Activated T-cell treated with anti-CD3 and anti-CD28 coated beads, Interleukin-2, amount 50 U/mL, for 72 hours (primary cell): ENCODE measurements at places on chromosomes 11 and 22. TPM values are rescaled to one million over a fixed set of nuclear protein-coding genes. Genes with fewer than 3 reads are reported as not detected.
A peak's percentile ranks its signal among the peaks of the same experiment; 100 is the strongest.

The TBX10 gene
- total RNA-seq, result not detected

The STIM1 gene
- 129 TPM for total RNA-seq

DNA sequence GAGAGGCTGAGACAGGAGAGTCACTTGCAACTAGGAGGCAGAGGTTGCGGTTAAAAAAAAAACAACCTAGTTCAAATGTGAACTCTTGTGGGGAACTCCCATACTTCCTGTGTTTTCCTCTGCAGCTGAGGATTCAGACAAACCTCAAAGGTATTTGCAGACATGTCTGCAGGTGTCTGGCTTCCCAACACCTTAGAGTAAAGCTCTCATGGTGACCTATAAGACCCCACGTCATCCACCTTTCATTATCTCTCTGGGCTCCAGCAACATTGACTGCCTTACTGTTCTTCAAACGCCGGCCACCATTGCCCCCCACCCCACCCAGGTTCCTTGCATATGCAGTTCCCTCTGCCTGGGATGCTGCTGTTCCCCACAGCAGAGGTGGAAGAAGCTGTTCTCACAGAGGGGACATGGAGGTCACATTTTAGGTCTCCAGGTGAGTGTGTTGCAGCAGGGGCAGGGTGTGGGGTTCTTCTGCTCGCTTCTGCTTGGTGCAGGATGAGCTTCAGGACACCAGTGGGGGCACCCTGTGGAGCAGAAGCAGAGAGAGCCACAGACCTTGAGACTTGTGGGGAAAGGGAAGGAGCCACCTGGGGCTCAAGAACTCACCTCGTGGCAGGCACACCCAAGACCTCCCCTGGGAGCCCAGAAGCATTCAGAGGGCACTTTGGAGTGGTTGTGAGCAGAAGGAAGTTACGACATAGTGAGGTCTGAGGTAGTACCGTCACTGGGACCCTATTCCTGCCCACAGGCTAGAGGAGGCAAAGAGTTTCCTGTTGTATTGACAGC, 203.2 kb downstream of the CSNK2A3 start:
- H3K27ac ChIP-seq, result peak overlapping the region; percentile 36
- H3K4me1 ChIP-seq, result peaks cover 38% of the 10 kb centered on the region
- peaks cover 2% of the 10 kb centered on the region for H3K36me3 ChIP-seq
- H3K27me3 ChIP-seq, result no peaks in the 10 kb centered on the region
- DNase-seq, result no peak

GRCh38 chr11:107740271-107740670, 28.4 kb upstream of the SLN start:
- no peak overlapping the region for H3K4me3 ChIP-seq
- no peak overlapping the region for H3K27ac ChIP-seq
- H3K27me3 ChIP-seq, result peaks cover 45% of the 10 kb centered on the region
- H3K36me3 ChIP-seq, result no peaks in the 10 kb centered on the region

- H3K27ac ChIP-seq, result no peak overlapping the region
- H3K4me1 ChIP-seq, result no peaks in the 10 kb centered on the region
- no peak overlapping the region for H3K4me3 ChIP-seq
- DNase-seq, result no peak
- no peaks in the 10 kb centered on the region for H3K36me3 ChIP-seq
- H3K27me3 ChIP-seq, result peaks cover 35% of the 10 kb centered on the region
These were observed 9.1 kb downstream of the SLN start for GRCh38 chr11:107702723-107703122.

- H3K4me1 ChIP-seq, result peaks cover 34% of the 10 kb centered on the region
- no peaks in the 10 kb centered on the region for H3K36me3 ChIP-seq
- H3K27ac ChIP-seq, result no peak overlapping the region
These were observed 33.0 kb upstream of the PLET1 start for GRCh38 chr11:112293614-112294013.

DNA sequence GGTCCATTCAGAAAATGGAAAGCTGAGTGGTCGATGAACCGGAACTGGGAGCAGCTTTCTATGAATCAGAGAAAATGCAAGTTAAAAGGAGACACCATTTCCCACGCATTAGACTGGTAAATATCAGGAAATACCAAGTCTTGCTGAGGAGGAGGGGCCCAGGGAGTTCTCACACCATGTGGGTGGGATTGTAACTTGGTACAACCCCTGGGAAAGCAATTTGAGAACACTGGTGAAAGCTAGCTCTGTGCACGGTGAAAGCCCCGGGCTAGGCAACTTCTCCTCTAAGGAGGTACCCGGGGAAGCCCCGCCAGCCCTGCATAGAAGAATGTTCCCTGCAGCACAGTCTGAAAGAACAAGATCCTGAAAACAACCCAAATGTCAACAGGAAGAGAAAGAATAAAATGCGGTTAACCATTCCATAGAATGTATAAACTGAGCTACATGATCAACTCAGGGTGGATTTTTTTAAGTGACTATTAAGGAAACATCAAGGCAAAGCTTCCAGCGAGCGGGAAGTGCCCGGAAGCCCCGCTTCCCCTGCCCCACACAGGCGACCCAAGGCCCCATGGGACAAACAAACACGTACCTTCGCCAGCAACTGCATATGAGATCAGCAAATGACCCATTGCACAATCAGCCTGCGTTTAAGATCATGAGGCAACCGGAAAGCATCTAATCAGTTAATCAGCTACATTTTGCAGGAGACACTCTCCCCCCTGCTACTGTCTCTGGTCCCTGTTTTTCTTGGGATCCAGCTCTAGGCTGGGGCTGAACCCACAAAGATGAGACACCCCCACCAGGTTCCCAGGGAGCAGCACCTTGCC, 11.3 kb downstream of the SHANK2 start:
- H3K4me1 ChIP-seq, result no peaks in the 10 kb centered on the region
- H3K27me3 ChIP-seq, result peaks cover 7% of the 10 kb centered on the region

DNA sequence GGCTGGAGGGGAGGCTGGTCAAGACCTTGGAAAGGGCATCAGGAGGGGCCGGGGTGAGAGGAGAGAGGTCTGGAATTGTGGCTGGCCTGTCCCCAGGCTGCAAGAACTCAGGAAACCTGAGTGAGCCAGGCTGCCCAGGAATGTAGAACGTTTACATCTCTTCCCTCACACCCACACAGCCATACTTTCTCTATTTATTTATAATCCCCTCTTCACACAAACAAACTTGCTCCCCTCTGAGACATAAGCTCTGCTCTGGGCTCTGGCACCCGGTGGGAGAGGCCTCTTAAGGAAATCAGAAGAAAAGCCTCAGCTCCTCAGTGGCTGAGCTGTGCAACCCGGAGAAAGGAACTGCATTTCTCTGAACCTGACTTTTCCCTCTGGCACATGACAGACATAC, 5.5 kb downstream of the CHRDL2 start:
- H3K4me1 ChIP-seq, result peaks cover 1% of the 10 kb centered on the region
- no peak overlapping the region for H3K27ac ChIP-seq
- no peak overlapping the region for H3K4me3 ChIP-seq
- DNase-seq, result no peak
- H3K36me3 ChIP-seq, result no peaks in the 10 kb centered on the region
- H3K27me3 ChIP-seq, result peaks cover 31% of the 10 kb centered on the region

- peaks cover 52% of the 10 kb centered on the region for H3K27me3 ChIP-seq
- H3K36me3 ChIP-seq, result peaks cover 2% of the 10 kb centered on the region
- H3K4me1 ChIP-seq, result peaks cover 25% of the 10 kb centered on the region
- peak overlapping the region; percentile 23 for H3K4me3 ChIP-seq
These were observed 6.8 kb upstream of the OR2AT4 start for GRCh38 chr11:75103380-75104026.

The OR52A1 gene
- not detected for total RNA-seq

DNA sequence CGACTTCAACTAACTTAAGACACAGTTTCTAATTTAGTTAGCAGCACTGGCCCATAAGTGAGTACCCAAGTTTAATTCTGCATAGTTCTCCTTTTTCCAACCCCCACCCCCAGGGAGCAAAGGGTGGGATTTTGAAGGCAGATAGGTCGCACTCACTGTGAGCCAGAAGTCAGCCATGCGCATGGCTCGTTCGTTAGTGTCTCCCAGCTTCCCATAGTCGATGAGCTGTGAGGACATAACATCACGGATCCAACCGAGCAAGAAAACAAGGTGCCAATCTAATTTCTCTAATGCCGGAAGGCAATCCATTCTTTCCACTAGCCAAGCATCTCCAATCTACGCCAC, 577 bp downstream of the MRPL17 start:
- peak overlapping the region; percentile 99 for H3K27ac ChIP-seq
- peaks cover 34% of the 10 kb centered on the region for H3K4me1 ChIP-seq
- peak overlapping the region; percentile 97 for H3K4me3 ChIP-seq

GRCh38 chr11:587546-587945, 11.3 kb downstream of the PHRF1 start:
- H3K27me3 ChIP-seq, result no peaks in the 10 kb centered on the region
- peak; percentile 33 for DNase-seq
- H3K27ac ChIP-seq, result peak overlapping the region; percentile 89
- peaks cover 4% of the 10 kb centered on the region for H3K36me3 ChIP-seq
- H3K4me3 ChIP-seq, result peak overlapping the region; percentile 74
- H3K4me1 ChIP-seq, result peaks cover 40% of the 10 kb centered on the region

- H3K4me1 ChIP-seq, result no peaks in the 10 kb centered on the region
- H3K36me3 ChIP-seq, result no peaks in the 10 kb centered on the region
- H3K27ac ChIP-seq, result no peak overlapping the region
- DNase-seq, result no peak
- H3K4me3 ChIP-seq, result no peak overlapping the region
These were observed 143.6 kb downstream of the ADAMTS15 start for GRCh38 chr11:130592056-130592455.

GRCh38 chr11:78037056-78037455, 14.0 kb upstream of the KCTD14 start:
- no peak overlapping the region for H3K4me3 ChIP-seq
- no peaks in the 10 kb centered on the region for H3K36me3 ChIP-seq
- H3K27ac ChIP-seq, result no peak overlapping the region
- no peaks in the 10 kb centered on the region for H3K27me3 ChIP-seq

DNA sequence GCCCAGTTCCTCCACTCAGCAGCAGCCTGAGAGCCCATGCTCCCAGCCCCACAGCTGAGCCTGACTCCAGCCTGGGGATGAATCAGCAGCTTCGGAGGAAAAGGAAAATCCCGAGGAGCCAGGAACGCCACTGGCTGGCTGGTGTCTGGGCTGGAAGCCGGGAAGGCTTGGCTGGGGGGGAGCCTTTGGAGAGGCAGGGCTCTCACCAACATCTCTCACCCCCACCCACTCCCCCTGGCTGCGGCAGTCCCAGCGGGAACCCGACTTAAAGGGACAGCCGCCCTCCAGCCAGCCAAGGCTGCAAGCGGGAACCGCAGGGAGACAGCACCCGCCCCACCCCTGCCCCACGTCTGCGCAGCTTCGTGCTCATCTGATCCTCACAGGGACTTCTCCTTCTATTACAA, 28.4 kb downstream of the KIAA0930 start:
- H3K27me3 ChIP-seq, result no peaks in the 10 kb centered on the region

GRCh38 chr11:131773626-131774025, 403.2 kb downstream of the NTM start:
- no peak for DNase-seq
- no peaks in the 10 kb centered on the region for H3K4me1 ChIP-seq
- no peaks in the 10 kb centered on the region for H3K36me3 ChIP-seq
- no peak overlapping the region for H3K4me3 ChIP-seq
- no peak overlapping the region for H3K27ac ChIP-seq
- no peaks in the 10 kb centered on the region for H3K27me3 ChIP-seq

- H3K27me3 ChIP-seq, result no peaks in the 10 kb centered on the region
- peak overlapping the region; percentile 74 for H3K4me3 ChIP-seq
- peaks cover 1% of the 10 kb centered on the region for H3K36me3 ChIP-seq
- no peak for DNase-seq
- H3K27ac ChIP-seq, result no peak overlapping the region
These were observed 1.2 kb downstream of the SYNGR1 start for GRCh38 chr22:39350757-39351688.

The HEPN1 gene
- total RNA-seq, result not detected

The OLFML1 gene
- not detected for total RNA-seq

GRCh38 chr11:5808500-5809121, at the start of gene OR52N2:
Gene OR52N2, plus strand, starts transcription at chr11:5808924. Its CDS starts 11,412 bp downstream, at chr11:5820336.
- H3K4me3 ChIP-seq, result peak within 1 kb of the TSS; percentile 76
- H3K4me1 ChIP-seq, result peaks cover 12% of the 10 kb centered on the region
- H3K27me3 ChIP-seq, result peaks cover 22% of the 10 kb centered on the region
- H3K36me3 ChIP-seq, result peaks cover 3% of the 10 kb centered on the region

DNA sequence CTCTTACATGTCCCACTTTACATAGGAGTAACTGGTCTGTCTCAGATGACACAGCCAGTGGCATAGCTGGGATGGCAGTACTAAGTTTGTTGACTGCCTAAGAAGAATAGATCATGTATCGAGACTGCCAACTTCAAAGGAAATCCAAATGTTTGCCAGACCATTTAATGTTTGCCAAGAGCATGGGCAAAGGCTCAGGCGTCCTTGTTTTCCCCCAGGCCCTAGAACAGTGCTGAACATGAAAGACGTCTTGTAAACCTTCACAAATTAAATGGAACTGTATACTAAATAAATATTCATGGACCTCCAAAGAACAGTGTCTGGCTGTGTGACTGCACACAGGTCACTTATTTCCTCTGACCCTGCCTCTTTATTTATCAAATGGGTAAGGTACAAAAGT, 234.7 kb upstream of the CCDC90B start:
- no peak overlapping the region for H3K27ac ChIP-seq
- H3K4me1 ChIP-seq, result no peaks in the 10 kb centered on the region
- no peaks in the 10 kb centered on the region for H3K36me3 ChIP-seq
- no peaks in the 10 kb centered on the region for H3K27me3 ChIP-seq
- no peak for DNase-seq
- H3K4me3 ChIP-seq, result no peak overlapping the region

DNA sequence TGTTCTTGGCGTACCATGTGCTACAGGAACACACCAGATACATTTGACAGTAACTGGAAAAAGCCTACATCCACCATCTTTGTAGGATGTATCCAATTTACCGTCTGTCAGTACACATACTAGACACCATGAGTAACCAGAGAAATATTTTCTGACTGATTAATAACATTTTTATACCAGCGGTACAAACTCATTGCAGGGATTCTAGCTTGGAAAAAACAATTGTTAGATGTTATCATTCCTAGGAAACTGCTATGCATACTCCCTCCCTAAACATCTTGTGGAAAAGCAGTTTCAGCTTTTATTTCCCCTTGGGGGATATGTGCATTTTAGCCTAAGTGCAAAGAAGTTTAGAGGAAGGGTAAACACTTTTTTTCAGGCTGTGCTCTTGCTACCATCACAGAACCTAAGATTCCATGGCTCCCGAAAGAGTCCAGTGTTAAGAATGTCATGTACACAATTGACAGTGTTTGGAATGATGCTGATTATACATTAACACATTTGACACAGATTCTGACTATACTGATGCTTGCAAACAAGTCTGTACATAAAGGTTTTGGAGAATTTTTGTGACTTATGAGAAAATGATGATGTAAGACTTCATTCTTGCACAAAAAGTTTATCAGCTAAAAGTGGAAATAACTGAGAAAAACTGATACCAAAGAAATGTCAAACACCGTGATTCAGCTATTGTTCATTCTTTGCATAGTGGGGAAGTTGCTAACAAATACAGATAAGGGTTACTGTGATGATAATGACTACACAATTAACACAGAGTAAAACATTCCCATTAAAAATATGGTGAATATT, 23.7 kb downstream of the NCF4 start:
- H3K36me3 ChIP-seq, result peaks cover 24% of the 10 kb centered on the region
- peaks cover 51% of the 10 kb centered on the region for H3K4me1 ChIP-seq
- peak overlapping the region; percentile 3 for H3K4me3 ChIP-seq
- H3K27me3 ChIP-seq, result peaks cover 10% of the 10 kb centered on the region

DNA sequence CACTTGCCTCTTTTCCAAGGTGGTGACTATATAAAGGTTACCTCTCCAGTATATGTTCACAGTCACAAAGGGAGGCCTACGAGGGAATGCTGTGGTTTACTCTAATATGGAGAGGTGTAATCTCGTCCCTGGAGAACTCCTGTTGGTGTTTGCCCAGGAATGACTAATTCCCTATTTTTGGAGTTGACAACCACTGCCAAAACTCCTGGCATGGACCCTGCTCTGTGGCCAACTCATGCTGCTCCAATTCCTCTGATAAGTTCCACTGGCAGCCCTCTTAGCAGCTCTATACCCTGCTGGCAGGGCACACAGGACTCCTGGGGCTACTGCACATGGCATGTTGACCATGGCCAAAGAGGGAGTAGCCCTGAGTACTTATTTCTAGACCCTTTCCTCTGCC, 418.7 kb upstream of the ANO5 start:
- DNase-seq, result no peak
- no peaks in the 10 kb centered on the region for H3K36me3 ChIP-seq
- H3K27me3 ChIP-seq, result no peaks in the 10 kb centered on the region
- H3K4me3 ChIP-seq, result no peak overlapping the region
- H3K27ac ChIP-seq, result no peak overlapping the region
